ENCODE measurements at places on chromosomes 16 and 17.

GRCh38 chr17:3917391-3917931 lies 1.2 kb upstream of the P2RX1 start:
- DNase-seq: no peak

DNA sequence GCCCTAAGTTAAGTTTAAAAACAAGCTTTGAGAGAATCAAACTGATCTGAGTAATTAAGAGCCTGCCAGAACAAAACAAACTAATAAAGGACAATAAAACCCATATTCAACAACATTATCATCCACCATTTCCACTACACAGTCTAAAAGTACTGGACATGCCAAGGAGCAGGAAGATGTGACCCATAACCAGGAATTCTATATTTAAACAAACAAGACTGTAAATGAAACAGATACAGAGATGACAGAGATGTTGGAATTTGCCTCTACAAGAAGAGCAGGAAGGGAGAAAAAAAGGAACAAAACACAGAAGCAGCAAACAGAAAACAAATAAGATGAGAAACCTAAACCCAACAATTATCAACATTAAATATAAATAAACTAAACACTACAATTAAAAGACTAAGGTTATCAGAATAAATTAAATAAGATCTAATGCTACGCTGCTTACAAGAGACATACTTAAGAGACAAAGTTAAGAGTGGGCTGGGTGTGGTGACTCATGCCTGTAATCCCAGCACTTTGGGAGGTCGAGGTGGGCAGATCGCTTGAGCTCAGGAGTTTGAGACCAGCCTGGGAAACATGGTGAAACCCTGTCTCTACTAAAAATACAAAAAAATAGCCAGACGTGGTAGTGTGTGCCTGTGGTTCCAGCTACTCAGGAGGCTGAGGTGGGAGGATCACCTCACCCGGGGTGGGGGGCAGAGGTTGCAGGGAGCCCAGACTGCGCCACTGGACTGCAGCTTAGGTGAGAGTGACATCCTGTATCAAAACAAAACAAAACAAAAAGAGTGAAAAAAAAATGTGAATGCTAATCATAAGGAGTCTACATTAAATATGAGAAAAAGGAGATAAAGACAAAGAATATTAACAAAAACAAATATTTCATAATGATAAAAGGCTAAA lies 50.6 kb downstream of the CREBBP start:
- DNase-seq: no peak

DNA sequence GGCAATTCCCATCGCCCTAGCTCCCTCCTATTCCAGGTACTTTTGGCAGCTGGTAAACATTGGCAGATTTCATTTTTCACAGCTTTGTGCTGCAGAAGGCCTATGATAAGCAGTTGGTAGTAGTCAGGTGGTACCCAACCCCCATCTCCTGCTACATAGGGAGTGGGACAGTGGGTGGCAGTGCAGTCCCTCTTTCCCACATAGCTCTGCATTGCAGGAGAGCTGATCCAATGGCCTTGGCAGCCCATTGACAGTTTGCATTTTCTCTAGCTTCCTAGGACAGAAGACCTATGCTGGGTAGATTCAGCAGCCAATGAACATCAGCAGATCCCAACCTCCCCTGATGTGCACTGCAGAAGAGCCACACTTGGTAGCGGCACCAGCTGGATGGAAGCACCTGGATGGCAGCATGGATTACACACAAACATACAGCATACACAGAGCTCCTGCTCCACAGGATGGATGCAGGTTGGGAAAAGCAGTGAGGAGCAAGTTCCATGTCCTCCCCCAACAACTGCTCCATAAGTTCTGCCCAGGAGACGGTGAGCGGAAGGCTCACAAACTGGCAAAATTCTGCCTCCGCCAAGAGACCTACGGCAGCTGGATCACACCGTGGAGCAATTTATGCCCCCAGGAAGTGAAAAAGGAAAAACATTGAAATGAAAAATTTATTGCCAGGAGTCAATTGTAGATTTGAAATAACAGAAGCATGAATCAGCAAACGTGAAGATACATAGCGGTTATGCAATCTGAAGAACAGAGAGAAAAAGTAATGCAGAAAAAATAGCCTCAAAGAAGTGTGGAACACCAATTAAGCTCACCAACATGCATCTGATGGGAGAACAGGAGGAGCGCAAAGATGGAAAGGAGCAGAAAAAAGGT lies 95.7 kb downstream of the CACNG1 start:
- no peak for DNase-seq

DNA sequence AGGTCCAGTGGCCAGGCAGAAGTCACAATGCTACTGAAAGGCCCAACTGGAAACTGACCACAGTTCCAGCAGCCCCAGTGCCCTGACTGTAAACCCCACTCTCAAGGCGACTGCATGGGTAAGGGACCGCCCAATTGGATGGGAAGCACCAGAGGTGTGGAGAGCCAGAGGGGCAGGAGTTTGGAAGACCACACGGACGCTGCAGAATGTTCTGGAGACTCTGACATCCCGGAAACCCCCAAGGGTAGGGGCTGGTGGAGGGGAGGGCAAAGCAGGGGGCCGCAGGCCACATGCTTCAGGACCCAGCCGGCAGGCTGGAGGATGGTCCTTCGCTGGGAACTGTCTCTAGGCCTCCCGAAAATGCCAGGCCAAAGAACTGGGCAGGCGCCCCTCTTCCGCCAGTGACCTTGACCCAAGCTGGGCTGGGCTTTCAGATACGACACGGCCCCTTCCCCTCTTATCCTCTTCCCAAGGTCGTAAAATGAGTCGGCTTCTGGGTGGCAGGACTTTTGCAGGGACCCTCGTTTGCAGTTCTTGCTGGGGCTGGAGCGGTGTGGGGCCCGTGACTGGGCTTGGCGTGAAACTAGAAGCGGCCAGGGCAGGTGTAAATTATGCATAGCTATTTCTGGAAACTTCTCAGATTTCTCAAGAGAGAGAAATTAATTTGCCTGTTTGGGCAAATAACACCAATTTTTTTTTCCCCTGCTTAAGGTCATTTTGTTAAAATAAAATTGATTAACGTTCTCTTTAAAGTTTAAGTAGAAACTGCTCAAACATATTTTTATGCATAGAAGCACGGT lies 110.2 kb downstream of the C16orf78 start:
- no peak for DNase-seq

GRCh38 chr16:25141648-25142047 lies 30.1 kb downstream of the LCMT1 start:
- no peak for DNase-seq

DNA sequence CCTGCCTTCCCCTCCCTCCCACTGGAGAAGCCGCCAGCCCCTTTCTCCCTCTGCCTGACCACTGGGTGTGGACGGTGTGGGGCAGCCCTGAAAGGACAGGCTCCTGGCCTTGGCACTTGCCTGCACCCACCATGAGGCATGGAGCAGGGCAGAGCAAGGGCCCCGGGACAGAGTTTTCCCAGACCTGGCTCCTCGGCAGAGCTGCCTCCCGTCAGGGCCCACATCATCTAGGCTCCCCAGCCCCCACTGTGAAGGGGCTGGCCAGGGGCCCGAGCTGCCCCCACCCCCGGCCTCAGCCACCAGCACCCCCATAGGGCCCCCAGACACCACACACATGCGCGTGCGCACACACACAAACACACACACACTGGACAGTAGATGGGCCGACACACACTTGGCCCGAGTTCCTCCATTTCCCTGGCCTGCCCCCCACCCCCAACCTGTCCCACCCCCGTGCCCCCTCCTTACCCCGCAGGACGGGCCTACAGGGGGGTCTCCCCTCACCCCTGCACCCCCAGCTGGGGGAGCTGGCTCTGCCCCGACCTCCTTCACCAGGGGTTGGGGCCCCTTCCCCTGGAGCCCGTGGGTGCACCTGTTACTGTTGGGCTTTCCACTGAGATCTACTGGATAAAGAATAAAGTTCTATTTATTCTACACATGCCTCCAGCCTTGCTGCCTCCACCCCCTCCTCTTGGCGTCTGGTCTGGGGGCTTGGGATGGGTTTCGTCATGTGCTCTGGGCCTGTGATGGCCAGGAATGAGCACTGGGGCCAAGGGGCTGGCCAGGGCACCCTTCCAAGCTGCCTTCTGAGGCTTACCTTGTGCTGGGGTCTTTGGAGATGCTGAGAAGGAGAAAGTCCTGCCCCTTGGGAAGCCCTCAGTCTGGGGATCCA lies 7.3 kb downstream of the GJD3 start:
- DNase-seq: no peak

DNA sequence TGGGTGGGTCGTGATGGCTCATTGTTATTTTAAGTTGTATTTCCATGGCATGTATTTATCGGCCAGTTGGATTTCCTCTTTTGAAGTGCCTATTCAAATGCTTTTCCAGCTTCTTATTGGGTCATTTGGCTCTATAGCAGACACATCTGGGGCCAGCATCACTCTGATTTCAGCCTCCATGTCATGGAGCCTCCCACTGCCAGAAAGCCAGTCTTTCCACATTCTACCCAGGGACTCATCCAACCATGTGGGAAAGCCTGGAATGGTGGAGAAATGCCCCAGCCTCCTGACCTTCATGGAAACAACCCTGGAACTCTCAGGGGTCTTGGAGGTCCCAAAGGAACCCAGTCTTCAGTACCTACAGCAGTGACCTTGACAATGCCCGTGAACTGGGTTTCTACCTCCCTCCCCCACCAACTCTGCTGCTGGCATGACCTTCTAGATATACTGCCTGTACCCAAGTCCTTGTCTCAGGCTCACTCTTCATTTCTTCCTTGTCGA lies 33.8 kb upstream of the ADGRG1 start:
- DNase-seq: no peak

GRCh38 chr17:74746922-74747321 lies 1.5 kb upstream of the NHERF1 start:
- DNase-seq: peak; percentile 34

All from GDM1 (cell line).